ENCODE measurements at places on chromosomes 3 and 15.

- DNase-seq = no peak
These were observed 115.4 kb downstream of the OXNAD1 start for GRCh38 chr3:16380421-16380820.

- no peak for DNase-seq
These were observed 60.0 kb downstream of the PLOD2 start for GRCh38 chr3:146100825-146101444.

DNA sequence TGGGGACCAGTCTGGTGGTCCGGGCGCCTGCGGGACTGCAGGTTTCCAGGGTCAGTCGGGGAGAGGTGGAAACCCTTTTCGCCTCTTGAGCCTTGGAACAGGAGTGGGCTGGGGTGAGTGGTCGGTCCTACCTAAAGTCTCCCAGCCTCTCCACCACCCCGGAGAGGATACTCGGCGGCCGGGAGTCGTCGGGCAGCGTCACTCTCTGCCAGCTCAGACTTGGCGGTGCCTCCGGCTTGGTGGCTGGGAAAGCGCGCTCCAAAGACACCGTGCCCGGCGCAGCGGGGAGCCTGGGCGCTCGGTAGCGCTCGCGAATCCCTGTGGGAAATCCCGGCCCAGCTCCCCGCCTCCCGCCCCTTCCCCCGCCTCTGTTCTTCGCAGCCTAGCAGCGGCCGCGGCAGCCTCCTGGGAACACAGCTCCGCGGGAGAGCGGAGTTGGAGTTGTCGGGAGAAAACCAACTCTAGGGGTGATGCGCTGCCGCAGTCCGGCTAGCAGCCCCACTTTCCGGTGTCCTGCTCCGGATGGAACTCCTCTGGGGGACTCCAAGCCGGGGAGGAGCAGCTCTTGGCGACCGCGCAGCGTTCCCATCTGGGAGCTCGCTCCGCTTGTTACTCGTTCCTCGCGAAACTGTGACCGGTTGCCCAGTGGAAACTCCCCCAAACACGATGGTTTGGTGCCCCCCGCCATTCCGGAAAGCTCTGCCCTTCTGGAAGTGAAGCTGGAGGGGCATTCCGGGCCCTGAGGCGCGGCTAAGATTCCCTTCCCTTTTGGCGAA lies 1.4 kb downstream of the EPHB1 start:
- peak; percentile 14 for DNase-seq

DNA sequence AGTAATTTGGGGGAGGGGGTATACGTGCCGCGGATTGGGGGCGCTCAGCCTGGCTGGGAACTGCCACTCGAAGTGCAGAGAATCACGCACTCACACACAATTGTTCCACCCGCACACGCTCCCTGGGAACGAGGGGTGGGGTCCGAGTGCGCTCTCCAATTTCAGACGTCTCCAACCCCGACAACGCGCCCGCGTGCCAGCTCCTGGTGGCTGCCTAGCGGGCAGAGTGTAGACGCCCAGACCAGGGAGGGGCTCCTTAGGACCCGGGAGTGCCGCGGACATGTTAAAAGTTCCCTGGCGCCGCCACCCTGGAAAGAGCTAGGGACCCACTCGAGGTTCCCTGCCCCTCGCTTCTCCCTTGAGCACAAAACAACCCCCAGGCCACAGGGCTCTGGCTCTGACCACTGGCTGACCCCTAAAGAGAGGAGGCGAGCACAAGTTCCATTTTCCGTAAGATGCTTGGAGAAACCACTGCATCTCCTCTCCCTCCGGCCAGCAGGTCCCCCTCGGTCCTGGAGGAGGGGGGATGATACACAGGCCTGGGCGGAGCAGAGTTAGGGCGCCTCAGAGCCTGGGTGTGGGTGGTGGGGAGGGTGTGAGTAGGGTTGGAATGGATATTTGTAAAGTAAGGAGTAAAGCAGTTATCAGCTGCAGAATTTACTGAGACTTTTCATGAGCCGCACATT lies 894 bp upstream of the ANKRD63 start:
- DNase-seq = no peak

GRCh38 chr15:35279811-35280210 lies 194.7 kb upstream of the NANOGP8 start:
- DNase-seq = peak; percentile 73

DNA sequence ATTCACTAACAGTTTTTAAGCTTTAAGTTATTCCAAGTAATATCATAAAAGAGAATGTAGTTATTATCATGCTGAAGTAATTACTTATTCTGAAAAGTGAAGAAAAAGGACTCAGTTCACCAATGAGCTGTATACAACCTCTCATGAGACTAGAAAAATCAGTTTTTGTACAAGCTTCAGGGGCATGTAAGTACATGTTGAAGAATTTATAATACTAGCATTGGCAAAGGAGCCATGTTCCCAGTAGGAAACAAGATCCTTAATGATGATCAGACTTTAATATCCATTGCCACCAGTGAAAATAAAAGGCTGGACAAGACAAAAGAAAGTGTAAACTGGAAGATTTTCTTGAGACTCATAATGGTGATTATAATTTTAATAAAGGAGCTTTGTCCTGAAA lies 532.8 kb downstream of the PLOD2 start:
- DNase-seq = no peak

DNA sequence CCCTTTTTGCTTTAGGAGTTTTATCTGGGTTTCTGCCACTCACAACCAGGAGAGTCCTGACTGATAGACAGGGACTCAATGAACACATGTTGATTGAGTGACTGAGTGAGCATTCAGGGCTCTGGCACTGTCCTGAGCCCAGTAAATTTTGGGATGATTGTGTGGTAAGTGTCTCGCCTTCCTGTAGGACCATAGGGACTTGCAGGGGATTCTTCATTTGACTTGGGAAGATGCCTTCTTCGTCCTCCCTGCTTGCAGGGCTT lies 22.3 kb upstream of the FLNB start:
- DNase-seq = no peak

- DNase-seq = peak; percentile 54
These were observed 44.0 kb upstream of the ALDH1A3 start for GRCh38 chr15:100835636-100836035.

Measured in fibroblast of skin of scalp (primary cell).